ENCODE measurements at places on chromosomes 1 and 21.
A peak's percentile ranks its signal among the peaks of the same experiment; 100 is the strongest.

DNA sequence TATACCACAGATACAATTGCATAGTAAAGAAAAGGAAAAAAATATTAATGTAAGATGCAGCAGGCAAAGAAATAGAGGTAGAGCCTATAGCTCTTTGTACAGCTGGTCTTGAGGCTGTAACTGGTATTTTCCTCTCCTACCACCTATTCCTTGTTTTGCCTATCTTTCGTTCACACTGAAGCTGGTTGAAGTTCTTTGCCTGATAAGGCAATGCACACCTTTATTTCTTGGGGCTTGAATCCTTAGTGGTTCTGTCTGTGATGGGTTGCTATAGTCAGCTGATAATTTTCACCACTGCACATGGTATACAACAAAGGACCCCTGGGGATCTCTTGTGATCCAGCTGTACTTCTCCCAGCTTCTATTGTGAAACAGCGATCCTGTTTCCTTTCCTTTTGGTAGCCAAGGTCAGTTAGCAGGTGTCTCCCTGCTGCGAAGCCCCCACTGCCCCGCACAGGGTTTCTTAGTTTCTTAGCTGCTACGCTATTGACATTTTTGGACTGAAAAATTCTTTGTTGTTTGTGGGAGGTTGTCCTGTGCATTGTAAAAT, 9.9 kb upstream of the TSNAX start:
- no peak for DNase-seq

- no peak for DNase-seq
Observed at GRCh38 chr1:228410671-228411070, 4.0 kb upstream of the TRIM11 start.

DNA sequence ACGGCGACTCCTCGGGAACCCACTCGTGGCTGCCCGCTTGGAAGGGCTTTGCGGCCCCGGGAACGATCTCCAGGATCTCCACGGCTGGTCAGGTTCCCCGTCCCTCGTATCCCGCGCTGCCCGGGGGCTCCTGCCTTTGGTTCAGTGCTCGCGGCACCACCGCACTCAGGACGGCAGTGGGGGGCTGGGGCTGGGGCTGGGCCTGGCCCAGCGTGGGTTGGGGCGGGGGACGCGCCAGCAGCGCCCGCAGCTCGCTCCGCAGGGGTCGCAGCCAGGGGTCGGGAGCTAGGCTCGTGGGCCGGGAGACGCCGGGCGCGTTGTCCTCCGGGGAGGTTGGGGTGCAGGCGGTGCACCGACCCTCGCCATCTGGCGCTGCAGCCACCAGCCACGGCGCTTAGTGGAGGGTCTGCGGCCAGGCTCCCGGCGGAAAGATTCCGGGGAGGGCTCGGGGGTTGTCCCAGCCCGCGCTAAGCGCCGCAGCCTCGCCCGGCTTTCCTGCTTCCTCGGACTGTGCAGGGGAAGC, 8.9 kb downstream of the SIM2 start:
- no peak for DNase-seq

DNA sequence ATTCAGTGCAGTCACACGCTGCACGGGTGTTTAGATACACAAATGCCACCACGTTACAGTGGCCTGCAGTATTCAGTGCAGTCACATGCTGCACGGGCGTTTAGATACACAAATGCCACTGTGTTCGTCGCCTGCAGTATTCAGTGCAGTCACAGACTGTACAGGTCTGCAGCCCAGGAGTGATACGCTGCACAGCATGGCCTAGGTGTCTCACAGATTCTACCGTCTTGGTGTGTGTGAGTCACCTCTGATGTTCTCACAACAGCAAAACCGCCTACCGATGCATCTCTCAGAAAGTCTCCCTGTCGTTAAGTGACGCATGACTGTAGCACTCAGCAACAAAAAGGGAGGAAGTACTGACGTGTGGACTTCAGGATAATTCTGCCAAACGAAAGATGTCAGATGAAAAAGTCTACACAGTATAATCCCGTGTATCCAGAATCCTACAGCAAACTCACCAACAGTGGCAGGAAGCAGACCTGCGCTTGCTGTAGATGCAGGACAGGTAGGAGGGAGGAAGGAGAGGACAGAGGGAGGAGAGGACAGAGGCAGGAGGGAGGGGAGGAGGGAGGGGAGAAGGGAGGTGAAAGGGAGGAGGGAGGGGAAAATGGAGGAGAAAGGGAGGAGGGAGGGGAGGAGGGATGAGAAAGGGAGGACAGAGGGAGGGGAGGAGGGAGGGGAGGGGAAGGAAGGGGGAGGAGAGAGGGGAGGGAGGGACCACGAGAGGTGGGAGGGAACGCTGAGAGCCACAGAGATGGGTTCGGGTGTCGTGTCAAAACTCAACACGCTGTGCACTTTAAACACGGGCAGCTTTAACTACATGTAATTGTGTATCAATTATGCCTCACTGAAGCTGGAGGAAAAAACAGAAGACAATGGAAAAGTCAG, 36.3 kb upstream of the PCBP3 start:
- peak; percentile 45 for DNase-seq

- DNase-seq: no peak
Observed at GRCh38 chr1:182668521-182669054, 15.8 kb downstream of the RGS8 start.

DNA sequence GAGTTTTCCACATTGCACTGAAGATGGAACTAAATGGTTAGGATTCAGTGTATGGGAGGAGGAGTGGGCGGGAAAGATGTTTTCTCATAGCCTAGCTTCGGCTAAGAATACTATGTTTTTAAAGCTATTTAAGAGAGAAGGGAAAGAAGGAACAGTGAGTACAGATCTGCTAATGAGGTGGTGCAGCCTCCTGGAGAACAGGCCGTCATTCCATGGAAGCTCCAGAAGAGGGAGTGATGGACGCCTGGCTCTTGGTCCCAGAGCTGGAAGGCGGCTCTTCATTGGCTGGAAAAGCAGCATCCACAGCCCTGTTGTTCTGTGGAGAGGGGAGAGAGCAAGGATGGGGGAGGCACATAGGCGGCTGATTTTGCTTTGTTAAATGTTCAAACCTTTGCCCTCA, 6.9 kb downstream of the CAMK1G start:
- no peak for DNase-seq

DNA sequence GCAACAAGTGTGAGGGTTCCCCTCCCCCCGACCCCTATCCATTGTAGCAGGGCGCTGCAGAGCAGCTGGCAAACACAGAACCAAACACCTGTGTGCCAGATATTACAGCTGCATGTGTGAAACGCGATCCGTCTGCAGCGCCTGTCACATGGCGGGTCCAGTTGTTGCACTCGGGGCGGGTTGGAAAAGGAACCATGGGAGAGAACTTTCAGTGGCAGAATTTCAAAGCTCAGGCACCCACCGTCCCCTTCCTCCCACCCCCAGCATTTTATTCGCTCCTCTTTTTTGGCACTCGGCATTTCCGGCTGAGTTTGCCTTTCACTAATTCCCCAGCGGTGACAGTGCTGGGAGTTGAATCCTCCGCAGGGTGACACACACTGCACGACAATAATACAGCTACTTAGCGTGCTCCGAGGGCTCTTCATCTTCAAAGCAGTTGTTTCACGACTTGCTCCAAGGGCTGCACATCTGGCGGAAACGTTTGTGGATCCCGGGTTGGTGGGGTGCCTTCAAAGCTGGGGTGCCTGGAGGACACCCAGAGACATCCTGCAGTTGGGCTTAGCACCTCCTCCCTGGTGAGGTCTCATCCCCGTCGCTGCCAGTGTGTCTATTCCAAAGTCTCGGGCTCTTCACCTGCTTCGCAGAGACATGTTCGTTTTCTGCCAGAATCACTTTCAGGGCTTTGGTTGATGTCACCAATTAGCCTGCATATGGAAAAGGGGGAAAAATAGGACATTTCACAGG, 180.7 kb downstream of the ZBTB18 start:
- DNase-seq: no peak

- no peak for DNase-seq
Observed at GRCh38 chr1:210650403-210650802, 321.7 kb downstream of the HHAT start.

DNA sequence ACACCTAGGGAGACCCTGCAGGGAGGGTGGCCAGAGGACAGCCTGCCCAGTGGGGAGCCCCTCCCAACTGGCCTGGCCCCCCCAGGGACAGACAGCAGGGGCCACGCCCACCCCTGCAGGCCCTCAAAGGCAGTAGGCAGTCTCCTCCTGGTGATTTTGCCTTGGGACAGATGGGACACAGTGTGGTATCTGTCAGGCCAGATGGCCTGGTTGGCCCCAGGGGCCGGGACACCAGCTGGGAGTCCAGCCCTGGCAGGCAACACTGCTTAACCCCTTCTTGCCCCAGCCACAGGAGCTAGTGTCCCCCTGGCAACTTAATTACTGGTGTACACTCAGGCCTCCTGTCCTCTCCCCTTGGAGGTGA, 17.8 kb downstream of the IFFO2 start:
- no peak for DNase-seq

DNA sequence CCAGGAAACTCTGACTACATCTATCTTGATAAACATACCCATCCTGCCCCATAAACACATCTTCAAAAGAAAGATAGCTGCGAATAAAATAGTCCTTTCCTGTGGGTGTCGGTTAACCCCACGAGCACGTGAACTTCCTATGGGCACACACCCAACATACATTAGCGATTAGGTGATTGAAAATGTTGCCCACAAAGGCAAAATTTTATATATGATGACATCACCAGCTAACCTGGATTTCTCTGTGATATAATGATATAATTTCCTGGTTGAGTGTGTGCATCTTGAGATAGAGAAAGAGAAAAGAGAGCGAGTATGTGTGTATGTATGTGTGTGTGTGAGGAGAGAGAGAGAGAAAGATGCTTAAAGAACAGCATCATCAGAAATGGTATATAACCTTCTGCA, 296.1 kb downstream of the PTPRC start:
- peak; percentile 83 for DNase-seq

DNA sequence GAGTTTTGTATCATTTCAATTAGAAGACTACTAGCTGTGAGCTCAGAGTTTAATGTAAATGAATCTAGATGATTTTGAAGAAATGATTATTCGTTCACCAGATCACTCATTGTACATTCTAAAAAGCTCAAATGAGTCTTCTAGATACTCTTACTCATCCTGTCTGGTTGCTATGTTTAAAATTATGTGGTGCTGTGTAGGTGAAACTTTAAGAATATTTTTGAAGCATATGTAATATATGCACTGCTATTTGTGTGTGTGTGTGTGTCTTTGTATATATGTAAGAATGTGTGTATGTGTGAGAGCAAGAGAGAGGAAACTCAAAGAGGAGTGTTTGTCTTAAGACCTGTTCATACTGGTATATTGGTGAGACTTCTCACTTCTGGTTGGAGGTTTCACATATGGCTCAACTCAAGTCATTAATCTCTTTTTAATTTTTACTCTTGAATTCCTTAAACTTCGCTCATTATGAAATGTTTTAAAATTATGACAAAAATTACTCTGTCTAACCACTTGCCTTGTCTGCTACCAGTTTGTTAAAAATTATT, 8.6 kb upstream of the C1orf105 start:
- no peak for DNase-seq

DNA sequence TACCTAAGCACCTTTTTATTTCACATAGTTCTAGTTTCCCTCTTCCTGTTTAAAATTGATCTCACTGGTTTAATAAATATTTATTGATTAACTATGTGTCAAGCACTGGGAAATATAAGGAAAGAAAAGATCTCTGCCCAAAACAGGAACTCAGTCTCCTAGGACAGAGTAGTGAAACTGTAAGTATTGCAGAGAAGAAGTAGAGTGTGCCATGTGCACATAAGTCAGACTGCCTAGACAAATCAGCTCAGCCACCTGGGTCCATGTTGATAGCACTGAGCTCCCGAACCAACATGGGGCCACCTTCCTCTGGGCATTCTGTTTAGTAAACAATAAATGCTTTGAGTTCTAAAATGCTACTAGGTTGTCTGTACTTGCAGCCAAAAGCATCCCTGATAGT, 9.8 kb upstream of the SSX2IP start:
- DNase-seq: no peak

GRCh38 chr1:244054247-244054923, 3.3 kb downstream of the ZBTB18 start:
- DNase-seq: no peak

GRCh38 chr1:157992833-157993146, 655 bp upstream of the KIRREL1 start:
- DNase-seq: no peak

GRCh38 chr1:41712081-41712480, 206.6 kb downstream of the HIVEP3 start:
- DNase-seq: no peak

GRCh38 chr21:14241297-14241696, 25.3 kb downstream of the RBM11 start:
- DNase-seq: no peak

GRCh38 chr1:26177182-26177684, at the start of gene CNKSR1:
CNKSR1 (plus strand) TSS chr1:26177491; CDS start chr1:26177548, 57 bp downstream.
- no peak for DNase-seq

DNA sequence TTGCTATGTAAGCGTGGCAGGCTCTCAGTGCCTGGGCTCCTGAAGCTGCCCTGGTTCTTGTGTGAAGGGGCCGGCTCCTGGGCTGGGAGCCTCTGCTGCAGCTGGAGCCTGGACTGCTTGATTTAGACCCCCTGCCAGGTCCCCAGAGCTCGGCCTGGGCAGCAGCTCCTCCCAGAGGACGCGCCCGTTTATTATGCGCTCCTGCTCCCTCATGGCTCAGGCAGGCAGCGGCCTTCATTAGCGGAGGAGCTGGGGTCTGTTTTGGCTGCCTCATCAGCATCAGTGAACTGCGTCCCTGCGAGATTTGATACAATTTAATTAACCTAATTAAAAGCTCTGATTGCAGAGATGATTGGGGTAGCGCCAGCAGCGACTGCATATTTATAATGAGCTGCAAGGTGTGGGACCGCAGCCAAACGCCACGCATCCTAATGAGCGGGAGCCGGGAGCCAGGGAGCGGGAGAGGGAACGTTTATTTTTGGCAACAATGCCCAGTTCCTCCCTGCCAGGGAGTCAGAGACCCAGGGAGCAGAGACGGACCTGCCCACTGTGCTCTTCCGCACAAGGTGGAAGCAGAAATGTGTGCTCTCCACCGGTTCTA, 16.6 kb downstream of the UTP11 start:
- no peak for DNase-seq

GRCh38 chr1:97634758-97635157, 286.1 kb downstream of the DPYD start:
- DNase-seq: no peak

GRCh38 chr21:34220556-34221195, 143.1 kb upstream of the KCNE2 start:
- no peak for DNase-seq

DNA sequence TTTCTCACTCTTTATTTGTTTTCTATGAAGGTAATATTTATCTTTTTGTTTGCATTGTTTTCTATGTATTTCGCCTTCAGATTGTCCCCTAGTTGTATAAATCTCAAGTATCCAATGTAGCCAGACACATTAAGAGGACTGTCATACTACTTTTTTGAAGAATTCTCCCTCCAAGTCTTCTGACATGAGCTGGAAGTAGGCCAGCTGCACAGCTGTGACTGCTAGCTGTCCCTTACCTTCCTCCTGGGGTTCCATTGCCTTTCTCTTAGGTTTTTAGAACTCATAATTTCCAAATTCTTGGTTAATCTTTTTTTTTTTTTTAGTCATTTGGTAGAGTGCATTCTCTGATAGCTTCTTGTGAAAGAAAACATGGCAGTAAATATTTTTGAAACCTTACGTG, 46.2 kb downstream of the MTR start:
- DNase-seq: no peak

Measured in activated CD4-positive, alpha-beta memory T cell treated with anti-CD3 and anti-CD28 coated beads, Interleukin-2, amount 10 ng/mL, durations not matched to agents 7 days and 5 days (primary cell).